Immature natural killer cell (primary cell): ENCODE measurements at places on chromosomes 3 and 15.

DNA sequence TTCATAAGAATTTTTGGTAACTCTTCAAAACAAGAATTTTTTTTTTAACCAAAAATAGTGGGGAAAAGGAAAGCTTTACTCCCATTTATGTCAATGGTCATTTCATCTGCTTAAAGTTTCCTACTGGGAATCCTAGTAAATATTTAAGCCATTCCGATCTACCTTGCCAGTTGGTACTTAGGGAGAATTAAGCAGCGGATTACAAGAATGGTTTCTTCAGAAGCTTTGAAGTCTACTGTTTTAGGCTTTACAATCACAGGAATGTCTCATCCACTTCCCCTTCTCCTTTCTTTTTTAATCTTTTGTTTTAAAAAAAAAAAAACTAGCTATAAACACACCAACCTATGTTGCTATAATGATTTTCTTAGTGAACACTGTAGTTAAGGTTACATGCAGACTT, 341.4 kb upstream of the ATP11B start:
- no peak for DNase-seq

GRCh38 chr3:187947927-187948682, 202.8 kb upstream of the BCL6 start:
- no peak for DNase-seq

GRCh38 chr3:183635107-183635430, 354 bp upstream of the KLHL24 start:
- DNase-seq, result no peak

GRCh38 chr3:55771503-55771902, 284.4 kb upstream of the WNT5A start:
- DNase-seq, result no peak

DNA sequence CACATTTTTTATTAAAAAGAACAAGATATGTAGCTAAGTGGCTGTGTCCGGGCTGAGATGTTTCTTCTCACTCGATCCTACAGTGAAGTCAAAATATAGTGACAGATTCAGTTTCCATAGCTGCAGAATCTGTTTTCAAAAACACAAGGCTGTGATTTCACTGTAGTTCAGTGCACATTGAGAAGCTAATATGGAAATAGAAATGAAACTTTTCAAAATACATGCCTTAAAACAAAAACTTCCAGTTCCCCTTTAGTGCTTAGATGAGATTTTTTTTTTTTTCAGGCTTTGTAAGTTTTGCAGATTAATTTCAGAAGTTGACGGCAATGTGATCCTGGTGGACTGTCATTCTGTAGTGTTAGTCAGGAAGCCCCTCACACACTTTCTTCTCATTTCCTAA, 23.8 kb upstream of the TRAK1 start:
- no peak for DNase-seq

DNA sequence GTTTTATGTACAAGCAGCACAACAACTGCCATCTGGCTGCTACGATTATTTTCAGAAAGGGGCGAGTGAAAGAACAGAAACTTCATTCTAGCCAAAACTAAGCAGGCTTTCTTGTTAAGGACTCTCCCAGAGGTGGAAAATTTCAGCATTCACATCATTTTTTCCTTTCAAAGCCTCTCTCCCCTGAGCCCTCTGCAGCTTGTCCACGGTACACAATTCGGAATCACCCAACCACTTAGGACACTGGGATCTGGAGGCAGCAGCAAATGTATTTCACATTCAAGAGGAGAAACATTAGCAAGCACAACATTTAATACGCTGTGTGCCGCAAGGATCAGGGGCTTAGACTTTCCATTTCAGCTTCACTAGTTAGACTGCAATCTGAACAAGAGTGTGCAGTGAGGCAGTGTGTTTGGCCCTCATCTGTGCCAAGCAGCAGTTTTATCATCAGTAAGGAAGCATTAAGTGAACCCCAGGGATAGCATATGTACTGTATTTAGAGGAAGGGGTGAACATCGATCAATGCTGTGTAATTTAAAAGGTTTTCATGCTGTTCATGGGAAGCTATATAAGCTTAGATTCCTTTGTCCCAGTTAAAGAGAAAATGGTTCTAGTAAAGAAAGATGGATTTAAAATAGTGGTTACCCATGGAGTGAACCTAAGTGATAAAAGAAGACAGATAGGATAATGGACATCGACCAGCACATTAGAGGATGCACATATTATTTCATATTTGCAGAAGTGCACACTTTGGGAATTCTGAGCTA, 504.9 kb downstream of the TBL1XR1 start:
- no peak for DNase-seq

- DNase-seq, result no peak
Observed at GRCh38 chr3:58560771-58561311, 16.4 kb downstream of the FAM107A start.

- DNase-seq, result no peak
Observed at GRCh38 chr15:55564347-55565145, 23.6 kb downstream of the PYGO1 start.

- DNase-seq, result no peak
Observed at GRCh38 chr15:80929225-80929624, 60.4 kb downstream of the MESD start.

DNA sequence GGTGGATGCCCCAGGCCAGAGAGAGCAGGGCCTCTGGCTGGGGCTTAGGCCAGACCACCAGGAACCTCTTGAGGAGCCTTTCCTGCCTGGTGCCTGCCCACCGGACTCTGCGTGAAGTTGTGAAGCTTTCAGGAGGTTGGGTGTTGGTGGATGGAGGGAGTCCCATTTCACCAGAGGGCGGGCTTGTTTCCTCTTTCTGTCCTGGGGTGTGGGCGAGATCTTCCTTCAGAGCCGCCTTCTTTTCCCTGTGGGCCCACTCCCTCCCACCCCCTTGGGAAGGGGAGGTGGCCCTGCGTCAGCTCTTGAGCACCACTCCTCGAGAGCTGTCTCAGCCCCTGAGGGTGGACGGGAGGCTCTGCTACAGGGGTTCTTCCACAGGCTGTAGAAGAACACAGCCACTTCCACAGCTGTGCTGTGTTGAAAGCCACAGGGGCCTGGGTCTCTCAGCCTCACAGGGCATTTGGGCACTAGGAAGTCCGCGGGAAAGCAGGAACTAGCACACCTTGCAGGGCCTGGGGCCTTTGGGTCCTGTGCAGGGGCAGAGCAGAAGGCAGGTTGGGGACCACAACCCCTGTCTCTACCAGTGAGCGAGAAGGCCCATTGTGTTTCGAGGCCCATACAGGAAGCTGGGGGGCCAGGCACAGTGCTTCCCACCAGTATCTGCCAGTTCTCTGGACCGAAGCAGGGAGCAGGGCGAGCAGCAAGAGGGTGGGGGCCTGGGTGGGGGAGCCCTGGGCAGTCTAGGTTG, 2.1 kb downstream of the AMIGO3 start:
- no peak for DNase-seq

GRCh38 chr3:148226246-148226645, 471.5 kb upstream of the AGTR1 start:
- no peak for DNase-seq

DNA sequence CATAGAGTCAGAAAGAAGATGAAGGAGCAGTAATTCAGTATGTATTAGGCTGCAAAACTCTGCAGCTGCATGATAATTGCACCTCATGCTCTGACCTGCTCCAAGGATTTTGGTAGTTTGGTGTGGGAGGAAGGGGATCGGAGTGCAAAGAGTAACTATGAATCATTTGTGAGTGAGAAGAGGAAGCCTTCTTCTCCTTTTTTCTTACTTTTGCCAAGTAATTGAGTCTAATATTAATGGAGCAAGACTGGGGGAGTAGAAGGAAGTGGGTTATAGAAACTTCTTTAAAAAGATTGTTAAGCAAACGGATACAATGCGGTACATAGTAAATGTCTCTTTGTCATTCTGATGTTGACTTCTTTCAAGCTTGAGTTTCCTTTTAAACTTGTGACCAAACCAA, 276.5 kb downstream of the EDEM1 start:
- DNase-seq, result no peak

DNA sequence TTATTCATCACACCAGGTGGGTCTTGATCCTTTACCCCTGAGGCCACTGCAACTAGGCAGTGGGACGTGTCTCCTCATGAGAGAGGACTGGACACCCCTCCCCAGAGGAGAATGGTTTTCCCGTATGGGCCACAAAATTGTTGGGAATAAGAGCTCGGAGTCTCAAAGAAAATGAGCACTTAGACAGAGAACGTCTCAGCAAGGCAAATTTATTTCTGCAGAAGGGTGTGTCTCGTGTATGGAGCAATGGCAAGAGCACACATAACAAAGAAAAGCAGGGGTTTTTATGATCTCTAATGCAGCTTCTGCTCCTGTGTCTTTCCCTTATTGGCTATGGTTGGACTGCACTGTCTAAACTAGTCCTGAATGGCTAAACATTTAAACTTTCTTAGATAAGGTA, 803.5 kb downstream of the PLOD2 start:
- no peak for DNase-seq

GRCh38 chr3:94001191-94001590, 21.2 kb downstream of the ARL13B start:
- no peak for DNase-seq

DNA sequence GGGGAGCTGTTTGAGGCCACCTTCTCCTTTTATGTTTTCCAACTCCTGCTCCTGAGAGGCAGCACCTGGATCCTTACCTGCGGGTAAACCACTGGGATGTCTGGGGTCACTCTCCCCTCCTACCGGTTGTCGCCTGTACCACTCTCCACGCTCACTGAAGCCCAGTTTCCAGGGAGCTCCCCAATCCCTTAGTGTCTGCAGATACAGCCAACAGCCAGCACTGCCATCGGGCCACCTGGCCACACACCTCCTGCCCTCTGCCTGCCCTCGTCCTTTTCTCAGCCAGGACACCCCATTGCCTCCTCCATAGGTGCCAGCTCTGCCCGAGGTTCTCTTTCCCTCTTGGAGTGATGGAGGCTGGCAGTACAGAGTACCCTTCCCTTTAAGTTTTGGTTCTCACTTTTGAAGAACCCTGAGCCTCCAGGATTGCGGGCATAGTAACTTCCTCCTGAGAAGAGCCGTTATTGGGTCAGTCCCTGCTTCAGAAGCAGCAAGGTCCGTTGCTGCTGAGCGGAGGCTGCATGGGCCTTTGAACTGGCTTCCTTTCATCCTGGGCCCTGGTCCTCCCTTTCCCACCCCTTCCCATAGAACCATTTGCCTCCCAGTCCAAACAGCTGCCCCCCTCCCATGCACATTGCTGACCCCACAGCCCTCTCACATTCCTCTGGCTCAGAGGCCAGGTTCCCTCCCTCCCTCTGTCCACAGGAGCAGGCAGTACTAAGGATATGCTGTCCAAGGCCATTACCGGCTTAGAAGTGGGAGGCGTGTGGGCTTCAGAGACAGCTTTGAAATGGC, 30.9 kb downstream of the ARNT2 start:
- no peak for DNase-seq

GRCh38 chr3:9033867-9034266, 70.6 kb upstream of the RAD18 start:
- no peak for DNase-seq

- no peak for DNase-seq
Observed at GRCh38 chr15:27042646-27043045, 71.7 kb downstream of the GABRG3 start.

DNA sequence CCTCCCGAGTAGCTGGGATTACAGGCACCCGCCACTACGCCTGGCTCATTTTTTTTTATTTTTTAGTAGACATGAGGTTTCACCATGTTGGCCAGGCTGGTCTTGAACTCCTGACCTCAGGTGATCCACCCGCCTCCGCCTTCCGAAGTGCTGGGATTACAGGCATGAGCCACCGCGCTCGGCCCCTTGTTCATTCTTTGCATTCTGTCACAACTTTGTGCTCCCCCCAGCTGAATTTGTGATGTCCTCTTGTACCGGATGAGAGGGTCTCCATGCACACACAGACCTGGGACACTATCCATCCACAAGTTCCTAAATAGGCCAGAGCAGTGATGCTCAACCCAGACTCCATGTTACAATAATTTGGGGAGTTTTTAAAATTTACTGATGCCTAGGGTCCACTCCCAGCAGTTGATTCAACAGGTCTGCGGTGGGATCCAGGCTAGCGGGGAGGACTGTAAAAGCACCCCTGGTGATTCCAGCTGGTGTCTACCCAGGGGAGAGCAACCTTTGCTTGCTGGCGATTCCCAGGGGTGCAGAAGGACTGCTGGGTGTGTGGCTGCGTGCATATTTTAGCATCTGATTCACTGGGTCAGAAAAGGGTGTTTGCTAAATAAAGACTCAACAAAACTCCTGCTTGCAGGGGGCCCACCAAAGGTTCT, 1.0 kb downstream of the RASSF1 start:
- no peak for DNase-seq

DNA sequence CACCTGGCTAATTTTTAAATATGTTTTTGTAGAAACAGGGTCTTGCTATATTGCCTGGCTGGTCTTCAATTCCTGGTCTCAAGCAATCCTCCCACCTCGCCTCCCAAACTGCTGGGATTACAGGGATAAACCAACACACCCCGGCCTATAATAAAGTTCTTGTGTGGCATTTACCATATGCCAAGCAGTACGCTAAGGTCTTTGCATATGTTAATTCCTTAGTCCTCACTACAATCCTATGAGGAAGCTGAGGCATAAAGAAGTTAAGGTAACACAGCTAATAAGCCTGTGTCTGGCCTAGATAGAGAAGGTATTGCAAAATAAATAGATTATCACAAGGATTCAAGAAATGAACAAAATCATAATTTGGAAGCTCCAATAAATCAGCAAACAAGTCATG, 17.6 kb upstream of the SLC4A7 start:
- no peak for DNase-seq

- DNase-seq, result no peak
Observed at GRCh38 chr3:185732782-185733181, 92.1 kb downstream of the IGF2BP2 start.

GRCh38 chr3:12423918-12424630, 60.2 kb upstream of the TSEN2 start:
- no peak for DNase-seq

DNA sequence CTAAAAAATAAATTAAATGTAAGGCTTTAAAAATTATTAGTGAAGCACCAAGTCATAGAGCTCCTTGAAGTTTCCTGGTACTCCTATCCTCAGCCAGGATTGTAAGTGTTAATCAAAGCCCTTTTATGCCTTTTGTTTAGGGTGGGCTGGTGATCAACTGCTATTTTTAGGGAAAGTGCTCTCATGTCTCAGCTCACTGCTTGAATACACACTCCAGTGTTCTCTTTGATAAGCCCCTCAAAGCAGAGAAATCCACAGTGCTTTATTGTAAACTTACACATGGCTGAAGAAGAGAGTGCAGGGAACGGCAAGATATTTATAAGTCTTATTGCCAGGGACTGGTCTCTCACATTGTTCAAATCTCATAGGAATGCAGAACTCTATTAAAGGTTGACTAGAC, 156.4 kb upstream of the AZI2 start:
- DNase-seq, result no peak

DNA sequence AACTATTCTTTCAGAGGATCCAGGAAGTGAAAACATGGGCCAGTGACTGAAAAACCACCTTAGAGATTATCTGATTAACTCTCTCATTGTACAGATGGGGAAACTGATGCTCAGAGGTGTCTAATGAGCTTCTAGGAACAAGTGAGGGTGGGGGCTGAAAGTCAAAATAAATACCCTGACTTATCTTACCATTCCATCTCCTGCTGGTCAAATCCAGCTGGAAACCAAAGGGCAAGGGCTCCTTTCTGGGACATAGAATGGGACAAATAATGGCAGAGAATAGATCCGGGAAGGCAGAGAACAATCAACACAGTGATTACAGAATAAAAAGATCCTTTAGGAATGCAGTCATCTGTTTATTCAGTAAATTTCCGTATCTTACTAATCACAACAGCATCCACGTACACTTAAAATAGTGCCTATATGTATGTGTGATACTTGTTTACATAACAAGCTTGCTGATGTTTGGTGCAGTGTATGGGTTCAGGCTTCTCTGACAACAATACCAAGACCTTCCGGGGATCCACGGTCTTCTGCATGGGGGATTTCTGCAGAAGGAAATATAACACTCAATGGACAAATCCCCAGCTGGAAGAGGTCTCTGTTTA, 173.2 kb downstream of the THSD4 start:
- no peak for DNase-seq

GRCh38 chr3:190504354-190505125, 9.3 kb upstream of the IL1RAP start:
- DNase-seq, result no peak
